GM06990 (cell line): ENCODE measurements at places on chromosomes 11 and 22.

GRCh38 chr11:45895553-45896259, 10.3 kb downstream of the MAPK8IP1 start:
- DNase-seq = no peak

DNA sequence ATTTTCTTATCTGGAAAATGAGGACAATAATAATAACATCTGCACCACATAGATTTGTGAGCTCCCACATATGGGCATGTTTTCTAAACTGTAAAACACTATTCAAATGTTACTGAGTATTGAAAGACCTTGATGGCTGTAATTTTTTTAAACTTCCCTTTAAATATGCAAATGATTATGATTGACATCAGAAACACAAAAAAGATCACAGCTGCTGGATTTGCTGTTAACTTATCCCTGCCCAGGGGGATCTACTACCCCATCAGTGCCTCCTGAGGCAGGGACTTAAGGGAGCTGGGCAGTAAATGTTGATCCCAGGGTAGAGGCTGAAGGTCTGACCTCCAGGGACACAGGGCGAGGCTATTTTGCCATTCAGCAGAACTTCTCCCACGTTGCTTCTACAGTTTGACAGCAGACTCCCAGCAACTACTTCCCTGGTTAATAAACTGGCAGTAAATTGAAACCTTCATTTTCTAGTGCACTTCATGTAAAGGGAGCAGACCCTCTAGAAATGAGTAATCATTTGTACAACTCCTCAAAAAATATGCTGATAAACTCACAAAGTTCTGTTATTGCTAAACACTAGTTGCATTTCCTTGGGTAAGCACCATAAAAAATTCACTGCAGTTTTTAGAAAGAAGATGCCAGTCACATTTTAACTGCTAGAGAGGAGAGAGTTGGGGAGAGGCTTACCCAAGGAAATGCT, 20.3 kb downstream of the TMPRSS5 start:
- no peak for DNase-seq

- DNase-seq = no peak
These were observed 620.3 kb downstream of the NELL1 start for GRCh38 chr11:21289686-21290085.

GRCh38 chr11:72048766-72049460, 31.4 kb downstream of the NUMA1 start:
- DNase-seq = no peak

DNA sequence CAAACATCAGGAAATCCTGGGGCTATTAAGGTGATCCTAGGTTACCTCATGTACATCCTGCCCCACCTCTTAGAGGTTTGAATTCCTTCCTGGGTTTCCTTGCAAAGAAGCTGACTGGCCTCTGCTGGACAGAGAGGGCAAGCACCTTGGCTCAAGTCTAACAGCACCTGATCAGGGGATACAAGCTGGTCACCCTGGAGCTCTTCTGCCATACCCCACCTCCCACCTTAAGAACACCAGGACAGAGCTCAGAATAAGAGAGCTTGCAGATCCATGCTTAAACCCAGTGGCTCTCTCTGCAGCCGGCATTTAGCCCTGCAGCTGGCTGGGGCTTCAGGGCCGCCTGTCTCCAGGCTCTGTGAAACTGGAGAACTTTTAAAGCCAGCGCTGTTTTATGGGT, 386.6 kb upstream of the NARS2 start:
- DNase-seq = no peak

GRCh38 chr11:70174547-70175235, 28.4 kb upstream of the FADD start:
- no peak for DNase-seq

DNA sequence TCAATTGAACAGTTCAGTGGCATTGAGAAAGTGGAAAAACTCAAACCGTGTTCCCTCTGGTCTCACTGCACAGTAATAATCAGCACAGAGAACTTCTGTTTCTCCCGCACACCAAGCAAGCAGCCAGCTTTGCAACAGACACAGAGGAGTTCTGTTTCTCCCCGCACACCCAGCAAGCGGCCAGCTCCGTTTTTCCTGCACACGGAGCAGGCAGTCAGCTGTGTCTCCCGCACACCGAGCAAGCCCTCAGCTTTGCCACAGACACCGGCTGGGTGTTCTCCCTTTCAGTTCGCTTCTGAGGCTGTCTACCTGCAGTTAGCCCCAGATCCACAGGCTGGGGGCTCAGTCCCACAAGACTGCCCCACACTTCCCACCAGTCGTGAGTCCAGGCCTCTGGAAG, 9.9 kb upstream of the TALDO1 start:
- DNase-seq = no peak

- DNase-seq = no peak
These were observed 19.4 kb upstream of the MS4A6E start for GRCh38 chr11:60307507-60308195.

GRCh38 chr11:106012744-106013143, 9.3 kb downstream of the MSANTD4 start:
- no peak for DNase-seq

GRCh38 chr11:61327669-61328071, 5.2 kb downstream of the DDB1 start:
- DNase-seq = no peak

DNA sequence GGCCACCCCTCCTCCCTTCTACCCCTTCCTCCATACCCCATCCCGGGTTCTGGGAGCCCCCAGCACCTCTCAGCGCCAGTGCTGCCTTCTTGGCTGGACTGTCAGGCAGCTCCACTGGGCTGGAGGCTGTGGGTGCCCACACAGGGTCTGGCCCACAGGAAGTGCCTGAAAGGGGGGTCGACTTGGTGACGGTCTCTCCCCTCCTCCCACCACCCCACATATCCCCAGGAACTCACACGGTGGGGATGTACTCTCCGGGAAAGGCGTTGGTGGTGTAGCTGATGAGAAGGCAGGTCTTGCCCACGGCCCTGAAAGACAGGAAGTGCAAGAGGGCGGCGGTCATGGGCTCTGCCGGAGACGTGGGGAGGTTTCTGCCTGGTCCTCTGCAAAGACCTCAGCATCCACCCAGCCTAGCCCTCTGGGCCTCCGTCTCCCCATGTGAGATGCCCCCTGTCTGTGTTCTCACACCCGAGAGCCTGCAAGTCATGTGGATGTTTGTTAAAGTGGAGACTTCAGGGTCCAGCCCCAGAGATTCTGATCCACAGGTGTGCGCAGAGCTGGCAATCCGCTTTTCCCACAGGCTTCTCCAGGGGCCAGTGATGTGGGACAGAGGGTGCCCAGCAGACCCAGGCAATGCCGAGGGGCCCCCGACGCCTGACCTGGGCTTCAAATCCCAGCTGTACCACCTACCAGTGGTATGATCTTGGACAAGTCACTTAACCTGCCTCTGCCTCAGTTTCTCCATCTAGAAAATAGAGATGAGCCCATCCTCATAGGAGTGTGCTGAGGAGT, 2.5 kb downstream of the RAC2 start:
- no peak for DNase-seq

GRCh38 chr11:11977206-11977938, 31.1 kb downstream of the DKK3 start:
- DNase-seq = no peak

DNA sequence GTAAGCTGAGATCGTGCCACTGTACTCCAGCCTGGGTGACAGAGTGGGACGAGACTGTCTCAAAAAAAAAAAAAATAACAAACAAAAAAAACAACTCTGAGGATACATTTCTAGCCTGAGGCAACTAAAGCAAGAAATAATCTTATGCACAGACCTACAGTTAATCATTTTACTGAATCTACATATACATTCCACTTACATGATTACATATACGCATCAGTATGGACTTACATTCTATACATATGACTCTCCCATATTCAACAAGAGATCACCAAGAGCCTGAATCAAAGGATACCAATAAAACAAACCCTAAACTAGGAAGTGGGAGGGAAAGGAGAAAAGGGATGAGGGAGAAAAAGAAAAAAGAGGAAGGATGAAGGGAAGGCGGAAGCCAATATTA, 1.1 kb downstream of the ALG8 start:
- no peak for DNase-seq

DNA sequence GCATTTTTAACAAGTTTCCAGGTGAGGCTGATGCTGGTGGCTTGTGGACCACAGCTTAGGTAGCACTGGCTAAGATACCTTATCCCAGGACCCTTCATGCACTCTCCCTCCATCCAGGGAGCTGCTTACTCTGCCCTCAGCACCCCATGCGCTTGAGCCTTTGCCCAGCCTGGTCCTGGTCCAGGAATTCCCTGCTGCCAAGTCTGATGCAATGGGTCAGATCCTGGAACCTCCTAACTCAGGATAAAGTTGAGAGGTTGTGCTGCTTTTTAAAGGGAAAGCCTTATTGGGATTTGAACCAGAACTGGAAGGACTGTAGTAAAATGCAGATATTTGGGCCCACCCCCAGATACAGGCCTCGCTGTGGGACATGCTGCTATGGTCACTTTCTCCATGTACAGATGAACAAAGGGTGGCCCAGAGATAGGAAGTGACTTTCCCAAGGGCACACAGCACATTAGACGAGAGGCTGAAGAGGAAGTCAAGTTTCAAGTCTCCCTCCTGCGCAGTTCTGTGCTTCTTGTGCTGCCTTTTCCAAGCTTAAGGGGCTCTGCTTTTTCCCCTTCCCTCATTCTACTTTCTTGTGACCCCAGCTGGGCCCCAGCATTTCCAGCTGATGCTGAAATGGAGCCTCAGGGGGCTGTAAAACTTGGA, 824 bp upstream of the LGALS12 start:
- no peak for DNase-seq

GRCh38 chr11:2837096-2837601, 48.4 kb downstream of the CDKN1C start:
- no peak for DNase-seq

GRCh38 chr11:28491431-28491830, 383.2 kb downstream of the METTL15 start:
- no peak for DNase-seq

GRCh38 chr22:43186272-43187170, at the start of gene TTLL12:
TSS of gene TTLL12 (minus strand) at chr22:43187134. CDS start at chr22:43187069, 65 bp downstream.
- peak; percentile 71 for DNase-seq
